ENCODE measurements at places on chromosomes 13 and 19.

DNA sequence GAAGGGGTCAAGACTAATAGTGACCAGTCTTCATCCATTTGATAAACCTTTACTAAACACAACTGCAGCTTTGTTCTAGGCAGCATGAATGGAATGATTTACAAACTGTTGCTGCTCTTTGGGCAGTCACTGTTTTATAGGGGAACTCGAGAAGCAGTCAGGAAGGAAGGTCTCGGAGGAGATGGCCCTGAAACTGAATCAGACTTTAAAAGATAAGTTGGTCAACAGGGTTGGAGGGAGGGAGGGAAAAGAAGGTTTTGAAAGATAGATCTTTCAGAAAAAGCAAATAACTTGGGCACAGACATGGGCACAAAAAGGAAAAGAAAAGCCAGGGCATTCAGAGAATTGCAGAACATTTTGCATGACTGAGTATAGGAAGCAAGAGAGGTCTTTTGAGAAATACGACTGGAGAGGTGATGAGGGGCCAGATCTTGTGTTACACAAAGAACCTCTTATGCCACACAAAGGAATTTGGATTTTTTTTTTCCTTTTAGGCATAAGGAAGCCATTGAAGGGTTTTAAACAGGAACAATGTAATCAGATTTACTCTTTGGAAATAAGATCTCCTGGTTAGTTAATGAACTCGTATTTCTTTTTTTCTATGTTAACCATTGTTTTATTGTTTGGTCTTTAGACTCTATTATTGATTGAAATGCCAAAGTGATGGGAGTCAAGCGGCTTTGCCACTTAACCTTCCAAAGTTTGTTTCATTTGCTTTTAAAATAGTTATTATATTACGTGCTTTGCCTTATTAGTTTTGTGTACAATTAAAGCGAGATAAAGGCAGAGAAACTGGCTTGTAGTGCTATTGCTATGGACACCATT lies 37.5 kb upstream of the SACS start:
- no peak for DNase-seq

- DNase-seq = peak; percentile 52
These were observed 77.9 kb downstream of the TRPC4 start for GRCh38 chr13:37791699-37792098.

- DNase-seq = no peak
These were observed 11.4 kb downstream of the ARID3A start for GRCh38 chr19:937259-937694.

DNA sequence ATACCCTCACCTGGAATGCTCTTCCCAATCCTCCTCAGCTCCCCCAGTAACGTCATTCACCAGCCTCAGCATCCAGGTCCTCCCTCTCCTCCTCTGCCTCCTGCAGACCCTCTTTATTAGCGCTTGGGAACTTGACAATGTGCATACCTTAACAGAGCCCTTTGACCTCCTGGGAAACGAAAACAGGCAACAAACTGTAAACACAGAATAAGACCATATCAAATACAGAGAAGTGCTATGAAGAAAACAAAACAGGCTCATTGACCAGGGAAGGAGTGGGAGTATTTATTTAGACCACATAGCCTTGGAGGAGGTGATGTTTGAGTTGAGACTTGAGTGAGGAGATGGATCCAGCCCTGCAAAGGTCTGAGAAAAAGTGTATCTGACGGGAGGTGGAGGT lies 107.9 kb upstream of the SLC7A1 start:
- DNase-seq = no peak

DNA sequence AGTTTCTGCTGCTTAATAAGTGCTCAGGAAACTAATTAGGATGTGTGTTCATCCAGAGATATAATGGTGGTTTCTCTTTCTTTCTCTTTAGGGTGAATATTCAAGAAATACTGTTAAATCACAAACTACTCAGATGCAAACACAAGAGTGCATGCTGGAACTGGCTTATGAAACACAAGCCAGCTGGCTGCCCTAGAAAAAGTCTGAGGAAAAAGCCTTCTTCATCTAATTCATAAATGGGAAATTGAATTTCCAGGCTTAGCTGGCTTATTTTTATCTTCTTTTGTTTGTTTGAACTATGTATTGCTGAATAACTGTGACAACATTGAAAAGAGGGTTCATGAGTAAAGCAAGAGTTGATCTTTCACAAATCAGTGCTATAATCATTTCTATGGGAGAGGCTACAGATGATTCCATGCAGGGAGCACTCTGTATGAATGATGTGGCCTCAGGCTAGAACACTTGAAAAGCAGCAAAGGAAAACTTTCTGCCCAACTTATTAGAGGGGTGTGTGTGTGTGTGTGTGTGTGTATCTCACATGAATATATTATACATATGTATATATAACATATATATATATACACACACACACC lies 69.8 kb upstream of the SCEL start:
- no peak for DNase-seq

Measured in fibroblast of mammary gland (primary cell).